NCI-H187 treated with DMSO at 0.1 percent for 48 hours (cell line): ENCODE measurements at places on chromosomes 11 and 22.

DNA sequence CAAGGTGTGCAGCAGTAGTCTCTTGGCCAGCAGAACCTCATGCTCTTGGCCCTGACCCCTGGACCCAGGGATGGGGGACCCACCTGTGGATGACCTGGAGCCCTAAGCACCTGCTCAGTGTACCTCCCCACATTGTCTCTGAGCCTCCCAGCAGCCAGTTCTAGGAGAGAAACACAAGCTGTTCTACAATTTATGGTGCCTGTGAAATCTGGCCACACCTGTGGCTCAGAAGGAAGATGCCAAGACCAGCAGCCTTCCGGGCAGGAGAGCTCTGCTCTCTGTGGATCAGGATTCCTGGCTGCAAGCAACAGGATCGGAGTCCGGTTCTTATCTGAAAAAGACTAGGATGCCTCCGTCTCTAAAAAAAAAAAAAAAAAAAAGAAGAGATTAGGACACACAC, 103.6 kb upstream of the ANO1 start:
- DNase-seq = no peak

- DNase-seq = no peak
Observed at GRCh38 chr11:10376061-10376460, 71.2 kb downstream of the ADM start.

DNA sequence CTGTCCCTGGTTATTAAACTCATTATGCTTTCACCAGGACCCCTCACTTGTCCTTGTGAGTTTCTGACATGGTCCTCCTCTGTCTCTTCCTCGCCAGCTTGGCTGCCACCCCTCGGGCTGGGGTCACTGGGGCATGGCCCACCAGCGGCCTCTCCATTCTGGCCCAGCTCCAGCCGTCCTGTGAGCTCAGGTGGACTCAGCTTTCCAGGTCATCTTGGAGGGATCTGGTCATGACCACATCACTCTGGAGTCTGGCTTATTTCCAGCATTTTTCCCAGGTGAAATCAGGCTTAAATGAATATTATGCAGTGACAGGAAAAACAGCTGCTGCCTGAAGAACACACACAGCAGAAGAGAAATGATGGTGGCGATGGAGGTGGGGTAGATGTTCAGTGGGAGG, 224.5 kb downstream of the ADAMTS15 start:
- no peak for DNase-seq

DNA sequence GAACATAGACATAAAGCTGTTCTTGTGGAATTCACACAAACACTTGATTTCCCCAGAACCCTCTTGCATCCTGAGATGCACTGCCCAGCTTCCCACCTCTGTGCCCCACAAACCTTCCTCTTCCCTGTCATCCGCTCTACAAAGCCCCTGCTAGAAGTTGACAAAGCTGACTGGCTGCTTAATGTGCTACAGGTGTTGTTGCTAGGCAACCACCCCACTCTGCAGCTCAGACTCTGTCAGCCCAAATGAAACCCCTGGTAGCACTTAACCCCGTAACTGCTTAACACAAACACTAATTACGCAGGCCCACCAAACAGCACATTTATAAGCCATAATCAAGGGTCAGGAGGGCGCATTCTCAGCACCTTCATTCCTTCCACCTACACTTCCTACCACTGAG, 172.0 kb upstream of the CADM1 start:
- DNase-seq = no peak

DNA sequence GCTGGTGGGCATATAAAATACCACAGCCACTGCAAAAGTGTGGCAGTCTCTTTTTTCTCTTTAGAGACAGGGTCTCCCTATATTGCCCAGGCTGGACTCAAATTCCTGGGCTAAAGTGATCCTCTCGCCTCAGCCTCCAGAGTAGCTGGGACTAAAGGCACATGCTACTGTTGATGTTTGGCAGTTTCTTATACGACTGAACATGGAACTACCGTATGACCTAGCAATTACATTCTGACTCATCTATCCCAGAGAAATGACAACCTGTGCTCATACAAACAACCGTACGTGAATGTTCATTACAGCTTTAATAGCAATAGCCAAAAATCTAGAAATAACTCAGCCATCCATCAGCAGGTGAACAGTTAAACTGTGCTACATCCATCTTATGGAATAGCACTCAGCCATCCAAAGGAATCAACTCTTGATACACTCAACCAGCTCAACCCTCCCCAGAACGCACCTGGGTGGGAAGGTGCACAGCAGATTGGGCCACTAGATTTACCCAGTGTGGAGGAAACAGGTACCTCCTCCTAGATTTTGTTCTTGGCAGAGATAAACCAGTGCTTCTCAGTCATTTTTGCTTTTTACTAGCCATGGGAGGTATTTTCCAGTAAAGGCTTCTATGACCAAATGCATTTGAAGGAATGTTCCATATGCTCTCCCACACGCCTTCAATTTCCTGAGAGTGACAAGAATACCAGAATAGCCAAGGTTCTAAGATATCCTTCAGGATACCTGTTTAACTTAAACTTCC, 130.5 kb downstream of the MED15 start:
- no peak for DNase-seq

GRCh38 chr11:86931548-86932258, 23.5 kb downstream of the FZD4 start:
- DNase-seq = no peak

- no peak for DNase-seq
Observed at GRCh38 chr11:63945477-63946163, 6.8 kb downstream of the NAA40 start.

GRCh38 chr11:100687054-100687629, at the start of gene ARHGAP42:
Gene ARHGAP42 (plus strand): TSS chr11:100687288. CDS start chr11:100687679, 391 bp downstream.
- DNase-seq = no peak

- no peak for DNase-seq
Observed at GRCh38 chr11:125399945-125400344, 96.1 kb downstream of the FEZ1 start.

DNA sequence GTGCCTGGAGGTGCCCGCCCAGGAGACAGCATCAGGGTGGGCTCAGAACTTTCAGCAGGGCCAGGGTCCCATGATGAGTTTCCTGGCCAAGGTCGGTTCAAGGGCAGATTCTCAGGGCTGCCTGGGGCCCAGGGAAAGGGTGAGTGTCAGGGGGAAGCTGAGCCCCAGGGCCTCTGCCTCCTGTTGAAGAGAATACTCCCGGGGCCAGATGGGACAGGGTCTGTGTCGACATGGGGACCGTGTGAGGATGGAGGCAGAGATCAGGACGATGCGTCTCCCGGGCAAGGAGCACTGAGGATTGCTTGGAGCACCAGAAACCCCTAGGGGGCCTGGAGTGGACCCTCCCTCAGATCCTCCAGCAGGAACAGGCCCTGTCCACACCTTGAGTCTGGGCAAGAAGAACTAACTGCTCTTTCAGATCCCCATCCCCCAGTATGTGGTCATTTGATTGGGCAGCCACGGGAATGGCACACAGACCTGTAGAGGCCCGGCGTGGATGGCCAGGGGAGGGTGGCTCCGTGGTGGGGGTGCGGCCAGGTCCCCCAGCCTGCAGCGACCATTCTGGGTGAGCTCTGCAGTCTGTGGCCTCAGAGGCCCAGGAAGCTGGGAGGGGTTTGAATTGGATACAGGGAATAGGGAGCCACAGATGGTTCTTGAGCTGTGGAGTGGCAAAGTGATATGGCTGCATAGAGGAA, 1078.7 kb downstream of the BRD1 start:
- DNase-seq = no peak

DNA sequence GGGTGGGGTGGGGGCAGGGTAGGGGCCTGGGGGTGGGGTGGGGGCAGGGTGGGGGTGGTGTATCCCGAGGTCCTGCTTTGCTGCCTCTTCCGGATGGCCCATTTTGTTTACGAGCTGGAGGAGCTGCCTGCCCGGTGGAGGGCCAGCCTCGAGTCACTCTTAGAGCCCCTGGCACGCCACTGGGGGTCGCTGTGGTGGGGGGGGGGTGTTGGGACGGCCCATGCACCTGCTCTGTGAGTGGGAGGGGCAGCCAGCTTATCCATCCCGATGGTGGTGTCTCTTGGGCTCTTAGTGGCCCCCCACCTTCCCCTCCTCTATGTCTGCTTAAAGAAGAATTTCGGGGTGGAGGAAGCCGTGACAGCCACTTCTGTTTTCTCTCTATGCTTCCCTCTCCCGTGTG, 24.6 kb downstream of the MRGPRD start:
- DNase-seq = no peak

- no peak for DNase-seq
Observed at GRCh38 chr22:49934160-49934890, 15.9 kb downstream of the CRELD2 start.

GRCh38 chr11:111162305-111162704, 83.2 kb upstream of the POU2AF2 start:
- DNase-seq = no peak

- DNase-seq = no peak
Observed at GRCh38 chr22:43092085-43092484, 2.9 kb upstream of the TTLL1 start.

GRCh38 chr22:25067851-25068421, 115.4 kb downstream of the KIAA1671 start:
- DNase-seq = no peak

GRCh38 chr11:12377824-12378593, 638 bp downstream of the PARVA start:
- no peak for DNase-seq

DNA sequence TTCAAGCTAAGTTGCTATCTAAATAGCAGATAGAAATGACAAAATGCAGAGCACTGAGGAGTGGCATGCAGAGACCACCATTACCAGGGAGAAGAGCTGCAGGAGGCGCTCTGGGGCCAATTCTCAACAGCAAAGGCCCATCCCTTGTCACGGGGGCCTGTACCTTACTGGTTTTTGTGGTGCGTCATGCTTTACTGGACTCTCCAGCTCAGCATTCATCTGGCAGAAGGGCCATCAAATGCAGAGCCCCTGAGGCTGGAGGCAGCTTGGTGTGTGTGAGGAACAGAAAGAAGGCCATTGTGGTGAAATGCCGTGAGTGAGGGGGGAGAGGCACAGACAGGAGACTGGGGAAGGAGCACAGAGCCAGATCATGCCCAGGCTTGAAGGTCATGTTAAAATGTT, 56.5 kb upstream of the NAV2 start:
- no peak for DNase-seq

DNA sequence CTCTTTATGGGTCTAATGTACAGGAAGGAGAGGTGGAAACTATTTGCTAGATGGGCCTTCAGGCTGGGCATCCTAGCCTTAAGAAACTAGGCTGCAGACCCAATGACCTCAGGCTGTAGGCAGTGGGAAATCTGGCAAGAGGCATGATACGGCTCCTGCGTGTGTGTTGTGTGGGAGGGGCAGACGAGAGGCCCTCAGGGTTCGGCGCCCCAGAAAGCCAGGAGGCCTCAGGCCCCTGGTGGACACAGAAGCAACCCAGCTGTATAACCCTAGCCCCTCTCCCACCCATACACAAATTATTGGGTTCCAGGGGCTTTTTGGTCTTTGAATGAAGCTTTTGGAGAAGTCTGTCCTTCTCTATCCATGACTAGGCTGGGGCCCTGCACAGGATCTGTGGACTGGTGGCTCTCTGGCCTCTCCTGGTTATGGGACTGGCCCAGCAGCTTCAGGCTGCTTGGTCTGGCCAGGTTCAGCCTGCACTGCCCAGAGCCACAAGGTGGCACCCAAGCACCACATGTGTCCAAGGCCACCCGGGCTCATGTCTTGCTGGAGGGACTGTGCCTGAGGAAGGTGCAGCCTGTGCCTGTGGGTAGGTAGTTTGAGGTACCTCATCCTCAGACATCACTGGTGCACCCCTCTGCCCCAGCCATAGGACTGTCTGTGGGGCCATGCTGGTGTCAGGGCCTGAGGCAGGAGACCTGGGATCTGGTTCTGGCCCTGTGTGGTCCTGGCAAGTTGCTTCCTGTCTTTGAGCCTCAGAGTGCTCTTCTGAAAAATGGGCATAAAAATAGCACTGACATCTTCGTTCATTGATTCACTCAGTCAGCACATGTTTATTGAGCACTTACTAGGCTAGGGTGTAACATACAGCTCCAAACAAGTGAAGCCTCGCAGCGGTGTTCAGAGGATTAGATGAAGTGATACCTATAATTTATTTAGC, 87.5 kb downstream of the RRM1 start:
- DNase-seq = no peak

- DNase-seq = no peak
Observed at GRCh38 chr22:35218079-35218478, 39.2 kb upstream of the HMGXB4 start.

DNA sequence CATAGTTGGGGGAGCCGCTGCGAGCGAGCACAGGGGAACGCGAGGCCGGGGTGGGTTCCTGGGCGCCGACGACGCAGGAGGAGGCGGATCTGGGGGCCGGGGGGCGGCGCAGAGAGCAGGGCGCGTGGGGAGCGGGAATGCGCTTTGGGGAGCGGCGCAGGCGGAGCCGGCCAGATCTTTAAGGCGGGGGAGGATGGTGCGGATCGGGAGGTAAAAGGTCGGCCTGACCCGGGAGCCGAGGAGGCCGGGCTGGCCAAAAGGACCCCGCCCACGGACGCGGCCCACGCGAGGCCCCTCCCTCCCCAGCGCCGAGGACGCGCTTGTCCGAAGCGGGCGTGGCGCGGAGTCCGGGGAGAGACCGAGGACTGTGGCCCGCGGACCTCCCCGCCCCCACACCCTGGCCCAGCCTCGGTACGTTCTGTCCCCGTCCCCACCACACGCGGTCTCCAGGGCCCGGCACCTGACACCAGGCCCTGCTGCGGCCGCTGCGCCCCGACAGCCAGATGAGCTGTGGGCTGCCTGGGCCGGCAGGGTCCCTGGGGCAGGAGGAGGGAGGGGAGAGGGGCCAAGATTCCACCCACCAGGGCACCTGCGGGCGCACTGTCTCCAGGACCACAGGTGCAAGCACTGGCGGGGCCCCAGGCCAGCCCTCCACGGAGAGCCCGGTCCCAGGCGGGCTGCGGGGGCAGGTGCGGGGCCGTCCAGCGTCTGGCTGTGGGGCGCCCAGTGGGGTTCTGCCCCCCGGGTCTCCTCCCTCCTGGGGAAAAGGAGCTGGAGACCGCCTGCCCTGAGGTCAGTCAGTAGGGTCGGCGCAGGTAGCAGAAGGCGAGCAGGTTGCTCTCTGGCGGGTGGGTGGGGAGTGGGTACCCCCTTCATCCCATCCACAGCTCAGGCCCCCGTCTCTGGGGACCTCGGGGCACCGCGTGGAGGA, 10.9 kb downstream of the PIM3 start:
- no peak for DNase-seq

GRCh38 chr22:22558071-22558971, 744 bp downstream of the PRAME start:
- no peak for DNase-seq

- DNase-seq = no peak
Observed at GRCh38 chr11:6633422-6634408, 14.5 kb upstream of the TPP1 start.

DNA sequence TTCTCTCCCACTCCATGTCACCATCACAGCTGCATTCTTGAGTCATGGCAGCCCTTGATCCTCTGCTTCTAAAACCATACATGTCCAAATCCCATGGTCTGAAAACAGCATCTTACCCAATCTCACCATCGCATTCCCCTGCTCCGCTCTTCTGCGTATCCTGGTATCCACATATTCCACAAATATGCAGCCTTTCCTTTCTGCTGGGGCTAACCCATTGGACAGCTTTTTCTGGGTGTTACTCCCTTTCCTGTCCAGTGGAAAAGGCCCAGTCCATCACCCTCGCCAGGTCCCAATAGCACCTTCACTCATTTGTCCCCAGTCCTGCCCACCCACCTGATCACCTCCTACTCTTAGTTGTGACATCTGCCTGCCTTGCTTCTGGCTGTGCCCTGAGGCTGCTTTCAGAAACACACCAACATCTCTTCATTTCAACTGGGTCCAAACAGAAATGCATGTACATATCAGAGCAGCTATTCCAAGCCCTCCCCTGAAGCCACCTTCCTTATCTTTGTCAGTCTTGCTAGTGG, 237.6 kb upstream of the TBCEL start:
- no peak for DNase-seq
